AG20443 (cell line): ENCODE measurements at places on chromosomes 1 and 21.

GRCh38 chr1:225817611-225818061 is 7.7 kb downstream of the EPHX1 start:
- DNase-seq: peak; percentile 90

DNA sequence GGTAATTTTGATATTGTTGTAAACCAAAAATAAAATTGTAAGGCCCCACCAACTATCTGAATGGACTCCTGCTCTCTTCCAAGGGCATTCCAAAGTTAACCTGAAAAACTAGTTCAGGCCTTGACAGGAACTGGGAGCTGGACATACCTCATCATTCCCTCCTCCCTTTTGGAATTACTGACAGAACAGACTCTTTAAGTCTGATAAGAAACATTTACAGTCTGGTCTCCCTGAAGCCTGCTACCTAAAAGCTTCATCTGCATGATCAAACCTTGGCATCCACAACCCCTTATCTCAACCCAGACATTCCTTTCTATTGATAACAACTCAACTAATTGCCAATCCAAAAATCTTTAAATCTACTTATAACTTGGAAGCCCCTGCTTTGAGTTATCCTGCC is 123.8 kb downstream of the TLR5 start:
- no peak for DNase-seq

GRCh38 chr1:171828794-171829193 is 12.5 kb upstream of the DNM3 start:
- DNase-seq: no peak

DNA sequence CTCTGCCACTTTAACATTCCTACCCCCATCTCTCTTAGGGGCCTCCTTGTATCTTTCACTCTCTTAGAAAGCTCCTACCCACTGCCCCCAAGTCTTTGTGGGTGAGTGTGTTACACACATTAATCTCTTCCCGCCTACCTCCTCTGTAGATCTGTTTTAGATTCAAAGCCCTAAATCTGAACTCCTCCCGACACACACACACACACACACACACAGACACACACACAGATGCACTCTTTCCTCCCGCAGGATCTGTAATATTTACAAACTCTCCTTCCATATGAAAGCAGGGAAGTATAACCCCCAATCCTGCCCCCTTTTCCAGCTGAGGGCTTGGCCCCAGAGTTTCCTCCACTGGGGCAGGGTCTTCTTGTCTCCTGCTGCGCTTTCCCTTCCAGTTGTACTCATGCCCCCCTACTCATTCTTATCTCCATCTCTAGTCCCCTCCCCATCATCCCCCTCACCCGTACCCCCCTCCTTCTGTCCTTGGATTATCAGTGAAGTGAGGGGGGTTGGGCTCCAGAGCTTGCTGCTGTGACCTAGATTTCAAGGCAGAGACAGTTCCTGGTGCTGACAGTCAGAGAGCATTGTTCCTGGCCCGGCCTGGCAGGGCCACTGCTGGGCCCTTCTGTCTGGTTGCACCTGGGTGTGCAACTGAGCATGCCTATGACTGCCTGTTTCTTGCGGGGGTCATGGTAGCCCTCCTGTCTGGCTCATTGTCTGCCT is 4.3 kb downstream of the PEA15 start:
- no peak for DNase-seq

DNA sequence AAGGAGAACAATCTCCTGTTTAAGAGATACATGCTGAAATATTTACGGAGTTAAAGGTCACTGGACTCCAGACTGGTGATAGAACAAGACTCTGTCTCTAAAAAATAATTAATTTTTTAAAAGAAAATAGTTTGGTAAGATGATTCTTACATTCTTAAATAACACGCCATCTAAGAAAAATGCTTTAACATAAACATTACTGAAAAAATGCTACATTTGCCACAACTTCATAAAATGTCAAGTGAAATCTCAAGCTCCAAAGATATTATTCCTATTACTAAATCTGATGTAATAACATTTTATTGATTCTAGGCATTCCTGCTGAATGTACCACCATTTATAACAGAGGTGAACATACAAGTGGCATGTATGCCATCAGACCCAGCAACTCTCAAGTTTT is 4.1 kb downstream of the ANGPTL3 start:
- no peak for DNase-seq

DNA sequence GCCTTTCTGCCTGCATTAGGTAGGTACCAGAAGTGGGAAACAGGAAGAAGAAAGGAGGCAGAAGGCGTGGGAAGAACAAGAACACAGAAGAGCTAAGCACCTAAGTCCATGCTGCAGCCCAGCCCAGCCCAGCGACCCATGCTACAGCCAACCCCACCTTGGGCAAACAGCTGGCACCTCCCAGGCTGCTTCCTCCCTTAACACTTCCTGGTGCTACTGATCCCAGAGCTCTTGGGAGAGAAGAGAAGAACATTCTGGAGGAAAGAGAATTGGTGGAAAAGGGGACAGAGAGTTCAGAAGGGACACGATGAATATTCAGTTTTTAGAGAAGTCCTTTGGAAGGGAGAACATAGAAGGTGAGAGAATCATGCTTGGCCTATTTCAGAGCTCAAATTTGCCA is 28.5 kb downstream of the PLEKHA6 start:
- DNase-seq: no peak

DNA sequence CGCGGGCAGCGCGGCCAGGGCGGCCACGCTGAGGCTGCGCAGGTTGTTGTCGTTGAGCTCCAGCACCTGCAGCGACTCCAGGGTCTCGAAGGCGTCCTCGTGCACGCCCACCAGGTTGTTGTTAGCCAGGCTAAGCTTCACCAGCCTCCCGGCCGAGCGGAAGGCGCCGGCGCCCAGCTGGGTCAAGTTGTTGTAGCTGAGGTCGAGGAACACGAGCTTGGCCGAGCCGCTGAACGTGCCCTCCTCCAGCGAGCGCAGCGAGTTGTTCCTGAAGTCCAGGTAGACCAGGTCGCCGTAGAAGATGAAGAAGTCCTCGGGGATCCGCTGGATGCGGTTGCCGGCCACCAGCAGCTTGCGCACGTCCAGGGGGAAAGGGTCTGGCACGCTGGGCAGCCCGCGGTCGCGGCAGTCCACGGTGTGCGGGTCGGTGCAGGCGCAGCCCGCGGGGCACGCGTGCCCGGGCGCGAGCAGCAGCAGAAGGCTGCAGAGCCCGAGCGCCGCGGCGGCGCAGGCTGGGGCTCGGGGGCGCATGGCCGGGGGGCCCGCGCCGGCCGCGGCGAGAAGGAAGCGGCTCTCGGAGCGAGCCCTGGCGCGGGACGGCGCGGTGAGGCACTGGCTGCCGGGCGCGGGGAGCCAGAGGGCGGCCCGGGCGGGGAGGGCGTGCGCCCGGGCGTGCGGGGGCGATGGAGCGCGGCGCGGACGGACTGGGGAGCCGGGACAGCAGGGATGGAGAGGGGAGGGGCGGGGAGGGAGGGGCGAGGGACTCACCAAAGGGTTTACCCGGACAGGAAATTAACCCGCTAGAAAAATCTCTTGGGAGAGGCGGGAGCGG is 524 bp downstream of the LRRC38 start:
- no peak for DNase-seq

DNA sequence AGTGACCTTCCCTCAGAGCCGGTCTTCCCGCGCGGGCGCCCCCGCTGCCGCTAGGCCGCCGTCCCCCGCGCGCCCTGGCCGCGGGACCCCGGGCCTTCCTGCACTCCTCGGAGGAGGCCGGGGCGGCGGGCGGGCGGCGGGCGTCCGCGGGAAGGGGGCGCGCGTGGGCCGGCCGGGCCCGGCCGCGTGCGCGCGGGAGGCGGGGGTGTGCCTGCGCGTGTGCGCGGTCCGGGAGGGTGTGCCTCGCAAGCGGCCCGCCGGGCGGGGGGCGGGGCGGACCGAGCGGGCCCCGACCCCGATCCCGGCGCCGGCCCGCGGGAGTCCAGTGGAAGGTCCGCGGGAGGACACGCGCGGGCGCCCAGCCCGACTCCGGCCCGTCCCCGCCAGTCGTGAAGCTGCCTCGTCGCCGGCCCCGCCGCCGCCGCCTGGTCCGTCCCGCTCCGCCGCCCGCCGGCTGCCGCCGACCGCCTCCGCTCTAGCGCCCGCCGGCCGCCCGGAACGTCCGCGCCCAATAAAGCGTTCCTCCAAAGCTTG is 438 bp downstream of the MRPS6 start:
- peak; percentile 80 for DNase-seq

DNA sequence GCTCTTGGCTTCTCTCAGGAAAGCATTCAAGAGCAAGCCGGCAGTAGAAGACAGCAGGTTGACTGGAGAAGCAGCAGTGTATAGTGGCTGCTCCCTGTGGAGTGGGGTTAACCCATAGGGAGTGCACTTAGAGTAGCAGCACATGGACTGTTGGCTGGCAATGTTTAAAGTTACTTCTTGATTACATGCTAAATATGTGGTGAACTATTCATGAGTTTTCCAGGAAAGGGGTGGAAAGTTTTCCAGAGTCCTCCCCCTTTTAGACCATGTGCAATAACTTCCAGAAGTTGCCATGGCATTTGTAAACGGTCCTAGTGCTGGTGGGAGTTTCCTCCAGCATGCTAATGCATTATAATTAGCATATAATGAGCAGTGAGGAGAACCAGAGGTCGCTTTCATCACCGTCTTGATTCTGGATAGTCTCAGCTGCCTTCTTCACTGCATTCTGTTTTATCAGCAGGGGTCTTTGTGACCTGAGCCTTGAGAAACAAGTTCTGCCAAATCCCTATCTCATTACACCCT is 131.8 kb downstream of the CCDC185 start:
- no peak for DNase-seq

DNA sequence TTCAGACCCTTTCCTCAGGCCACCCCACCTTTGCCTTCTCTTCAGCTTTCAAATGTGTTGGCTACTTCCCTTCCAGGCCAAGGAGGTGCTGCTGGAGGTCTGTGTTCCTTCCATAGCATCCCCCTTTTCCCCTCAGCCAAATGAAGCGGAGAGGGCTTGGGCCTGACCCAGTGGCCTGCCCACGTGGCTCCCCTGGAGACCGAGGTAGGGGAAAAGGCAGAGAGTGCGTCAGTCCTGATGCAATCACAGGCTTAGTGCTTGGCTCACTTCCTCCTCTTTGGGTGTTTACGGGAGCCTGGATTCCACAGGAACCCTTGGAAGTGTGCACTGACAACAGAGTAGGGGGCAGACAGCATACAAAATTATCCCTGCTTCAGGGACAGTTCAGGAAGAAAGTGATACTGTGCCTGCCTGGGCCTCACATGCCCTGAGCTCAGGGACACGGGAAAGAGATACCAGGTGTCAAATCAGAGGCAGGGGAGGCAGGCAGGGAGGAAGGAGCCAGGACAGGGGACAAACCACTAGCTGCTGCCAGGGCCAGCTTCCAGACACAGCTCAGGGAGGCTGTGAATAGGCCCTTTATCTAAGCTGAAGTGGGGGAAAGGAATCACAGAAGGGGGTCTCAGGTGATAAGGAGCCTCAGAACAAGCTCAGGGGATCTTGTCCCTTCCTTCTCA is 16.6 kb upstream of the PTP4A2 start:
- peak; percentile 89 for DNase-seq

GRCh38 chr1:39407510-39407895 is 83.9 kb upstream of the BMP8A start:
- DNase-seq: no peak

DNA sequence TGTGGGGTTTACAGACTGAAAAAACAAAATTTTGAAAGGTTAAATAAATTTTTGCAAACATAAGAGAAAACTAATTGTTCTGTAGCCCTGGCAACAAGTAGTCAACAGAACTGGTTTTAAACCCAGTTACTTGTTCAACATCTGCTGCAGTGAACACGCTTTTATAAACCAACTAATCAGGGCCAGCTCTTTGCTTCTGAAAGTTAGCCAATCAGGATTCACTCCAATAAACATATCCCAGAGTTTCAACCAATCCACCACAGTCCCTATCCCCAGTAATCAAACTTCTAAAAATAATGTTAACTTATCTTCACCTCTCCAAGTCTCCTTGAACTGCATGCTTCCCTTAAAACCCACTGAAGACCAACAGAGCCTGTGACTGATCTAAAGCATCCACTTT is 306.6 kb downstream of the CTH start:
- DNase-seq: no peak

DNA sequence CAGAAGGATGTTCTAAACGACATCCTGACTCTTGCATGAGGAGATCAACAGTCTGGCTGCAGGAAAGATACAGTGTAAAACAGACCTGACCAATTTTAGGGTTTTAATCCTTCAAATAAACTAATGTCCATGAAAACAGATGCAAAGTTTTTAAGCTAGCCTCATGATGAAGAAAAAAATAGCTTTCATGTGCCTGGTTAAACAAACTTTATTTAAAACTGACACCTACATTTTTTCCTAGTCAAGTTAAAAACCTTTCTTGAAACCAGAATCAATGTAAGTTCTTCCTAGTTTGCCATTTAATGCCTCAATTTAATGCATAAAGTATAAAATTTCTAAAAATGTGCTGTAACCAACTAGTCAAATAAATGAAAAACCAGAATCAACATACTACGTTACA is 2.9 kb downstream of the WDR26 start:
- DNase-seq: no peak

GRCh38 chr1:118290046-118290445 is 105.0 kb upstream of the SPAG17 start:
- no peak for DNase-seq

DNA sequence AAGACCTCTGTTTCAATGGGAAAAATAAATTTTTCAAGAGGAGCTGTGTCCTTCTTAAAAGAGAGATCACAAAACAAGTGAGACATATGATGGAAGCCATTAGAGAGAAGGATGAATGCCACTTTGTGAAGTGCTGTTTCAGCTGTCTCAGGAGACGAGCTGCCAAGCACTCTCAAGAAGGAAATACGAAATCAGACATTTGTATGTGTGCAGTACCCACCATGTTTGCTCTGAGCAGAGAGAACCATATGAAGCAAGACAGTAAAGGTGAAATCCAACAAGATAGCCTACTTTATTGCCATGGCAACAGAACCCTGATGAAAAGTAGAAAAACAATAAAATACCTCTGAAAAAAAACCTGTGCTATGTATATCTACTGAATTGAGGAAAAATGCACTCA is 168.1 kb downstream of the AMY1C start:
- no peak for DNase-seq

- DNase-seq: peak; percentile 77
These were observed 11.2 kb downstream of the TNFRSF1B start for GRCh38 chr1:12177999-12178441.

GRCh38 chr1:60898413-60898812 is 183.9 kb upstream of the NFIA start:
- no peak for DNase-seq

DNA sequence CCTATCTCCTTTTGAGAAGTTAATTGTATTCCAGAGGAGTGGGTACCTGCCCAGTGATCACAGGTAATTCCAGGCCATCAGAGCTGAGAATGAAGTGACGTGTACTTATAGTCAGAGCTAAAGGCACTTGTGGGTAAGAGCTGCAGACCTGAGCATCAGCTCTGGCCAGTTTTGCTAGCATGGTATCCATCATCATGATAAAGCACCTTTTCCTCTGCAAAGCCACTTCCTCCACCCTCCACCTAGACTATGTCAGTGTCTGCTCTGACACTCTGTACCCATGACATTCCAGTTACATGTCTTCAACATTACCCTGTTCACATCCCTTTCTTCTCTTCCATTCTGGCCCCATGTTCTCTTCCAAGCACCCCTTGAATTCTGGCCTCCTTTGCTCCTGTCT is 157.3 kb downstream of the GRIK3 start:
- DNase-seq: no peak

DNA sequence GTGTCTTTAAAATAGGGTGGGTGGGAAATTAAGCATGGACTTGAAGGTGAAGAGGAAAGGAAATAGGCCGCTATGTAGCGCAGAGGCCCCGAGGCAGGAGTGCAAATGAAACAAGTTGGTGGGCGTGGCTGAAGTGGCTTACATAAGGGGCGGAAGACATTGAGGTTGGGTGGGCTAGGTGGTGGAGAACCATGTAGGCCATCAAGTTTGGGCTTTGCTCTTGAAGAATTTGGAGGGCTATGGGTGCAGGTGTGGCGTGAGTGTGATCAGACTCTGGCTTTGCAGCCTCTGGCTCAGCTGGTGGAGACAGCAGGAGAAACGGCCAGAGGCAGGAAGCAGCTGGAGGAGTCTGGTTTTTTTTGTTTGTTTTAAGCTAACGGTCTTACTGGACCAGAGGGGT is 6.7 kb downstream of the SLFNL1 start:
- DNase-seq: no peak
